ENCODE measurements at places on chromosomes 12 and 14.
A peak's percentile ranks its signal among the peaks of the same experiment; 100 is the strongest.

DNA sequence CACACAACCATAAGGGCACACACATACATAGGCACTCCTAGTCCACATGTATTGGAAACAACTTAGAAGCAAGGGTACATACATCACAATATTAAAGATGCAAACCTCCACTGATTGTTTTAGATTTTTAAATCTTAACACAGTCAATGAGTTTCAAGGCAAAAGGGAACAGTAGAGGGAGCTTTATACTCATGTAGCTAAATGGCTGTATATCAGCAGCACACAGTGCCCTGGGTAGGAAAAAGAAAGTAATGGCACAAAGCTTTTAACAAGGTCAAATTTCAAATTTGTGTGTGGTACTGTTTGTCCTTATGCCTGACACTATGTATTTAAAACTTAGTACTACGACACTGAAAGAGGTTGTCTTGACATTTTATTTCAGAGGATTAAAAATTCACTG is 262.0 kb downstream of the MED13L start:
- DNase-seq: peak; percentile 35

DNA sequence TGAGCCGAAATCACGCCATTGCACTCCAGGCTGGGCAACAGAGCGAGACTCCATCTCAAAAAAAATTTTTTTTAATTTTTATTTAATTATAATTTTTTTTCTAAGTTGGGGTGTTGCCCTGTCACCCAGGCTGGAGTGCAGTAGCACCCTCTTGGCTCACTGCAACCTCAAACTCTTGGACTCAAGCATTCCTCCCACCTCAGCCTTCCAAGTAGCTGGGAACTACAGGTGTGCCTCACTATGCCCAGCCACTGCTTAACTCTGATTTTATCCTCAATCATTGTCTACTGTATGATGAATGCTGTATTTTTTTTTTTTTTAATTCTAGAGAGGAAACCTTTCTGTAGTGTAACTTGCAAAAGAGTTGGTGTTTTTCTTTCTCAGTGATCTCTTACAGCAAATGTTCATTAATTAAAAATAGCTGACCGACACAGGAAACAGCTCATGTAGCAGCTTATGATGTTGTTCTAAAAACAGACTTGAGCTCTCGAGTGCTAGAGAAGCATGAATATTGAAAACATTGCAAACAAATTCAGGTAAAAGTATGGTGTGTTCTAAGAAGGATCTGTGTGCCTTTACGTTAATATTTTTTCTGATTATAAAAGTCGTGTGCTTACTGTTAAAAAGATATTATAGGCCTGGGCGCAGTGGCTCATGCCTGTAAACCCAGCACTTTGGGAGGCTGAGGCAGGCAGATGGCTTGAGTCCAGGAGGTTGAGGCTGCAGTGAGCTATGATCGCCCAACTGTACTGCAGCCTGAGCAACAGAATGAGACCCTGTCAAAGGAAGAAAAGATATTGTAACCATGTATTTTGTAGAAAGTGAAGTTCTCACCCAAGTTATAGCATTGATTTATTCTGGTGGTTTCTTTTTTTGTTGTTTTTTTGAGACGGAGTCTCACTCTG is 68.9 kb downstream of the FGD4 start:
- DNase-seq: no peak

DNA sequence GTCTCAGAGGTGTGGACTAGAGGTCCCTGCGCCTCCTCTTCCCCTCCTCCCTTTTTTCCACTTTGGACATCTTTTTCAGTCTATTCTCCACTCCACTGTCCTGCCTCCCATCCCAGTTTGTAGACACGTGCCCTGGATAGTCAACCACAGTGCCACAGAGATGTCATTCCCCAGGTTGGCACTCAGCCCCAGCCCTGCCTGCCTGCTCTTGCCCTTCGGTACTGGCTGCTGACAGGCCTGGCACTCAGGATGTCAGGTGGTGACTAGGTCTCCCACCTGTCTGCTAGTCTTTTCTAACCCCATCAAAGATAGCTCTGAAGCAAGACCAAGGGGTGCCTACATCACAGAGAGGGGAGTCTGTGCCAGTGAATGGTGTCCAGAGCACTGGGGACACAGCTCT is 15.8 kb downstream of the KRT71 start:
- no peak for DNase-seq

DNA sequence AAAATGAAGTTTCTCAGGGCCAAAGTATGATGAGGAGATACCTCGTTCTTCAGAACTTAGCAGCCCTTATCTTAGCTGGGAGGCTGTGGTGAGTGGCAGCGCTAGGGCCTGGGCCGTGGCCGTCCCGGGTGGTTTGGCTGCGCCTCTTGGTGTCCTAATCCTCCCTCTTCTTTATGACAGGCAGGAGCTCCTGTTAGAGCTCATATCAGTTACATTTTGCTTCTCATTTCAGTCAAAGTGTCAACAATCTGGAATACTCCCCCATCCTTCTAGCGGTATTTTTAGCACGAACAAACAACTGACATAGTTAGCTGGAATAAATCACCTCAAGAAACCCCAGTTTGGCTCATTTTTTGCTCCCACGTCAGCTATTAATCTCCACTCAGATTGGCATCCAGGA is 188.8 kb downstream of the TTC7B start:
- peak; percentile 9 for DNase-seq

GRCh38 chr12:20024194-20024593 is 344.1 kb upstream of the PDE3A start:
- no peak for DNase-seq
